ENCODE measurements at places on chromosomes 11 and 22. TPM values are rescaled to one million over a fixed set of nuclear protein-coding genes. Genes with fewer than 3 reads are reported as not detected.

The OR52A1 gene
- total RNA-seq: not detected

The SERGEF gene
- 40.8 TPM for total RNA-seq

The OR10G8 gene
- total RNA-seq: not detected

The CLDN5 gene
- not detected for total RNA-seq

The SLC22A12 gene
- total RNA-seq: not detected

The BATF2 gene
- 0.19 TPM for total RNA-seq

The ANO1 gene
- 27.2 TPM for total RNA-seq

Data from hair follicular keratinocyte (primary cell).